ENCODE measurements at places on chromosomes 7 and 10.
A peak's percentile ranks its signal among the peaks of the same experiment; 100 is the strongest.

DNA sequence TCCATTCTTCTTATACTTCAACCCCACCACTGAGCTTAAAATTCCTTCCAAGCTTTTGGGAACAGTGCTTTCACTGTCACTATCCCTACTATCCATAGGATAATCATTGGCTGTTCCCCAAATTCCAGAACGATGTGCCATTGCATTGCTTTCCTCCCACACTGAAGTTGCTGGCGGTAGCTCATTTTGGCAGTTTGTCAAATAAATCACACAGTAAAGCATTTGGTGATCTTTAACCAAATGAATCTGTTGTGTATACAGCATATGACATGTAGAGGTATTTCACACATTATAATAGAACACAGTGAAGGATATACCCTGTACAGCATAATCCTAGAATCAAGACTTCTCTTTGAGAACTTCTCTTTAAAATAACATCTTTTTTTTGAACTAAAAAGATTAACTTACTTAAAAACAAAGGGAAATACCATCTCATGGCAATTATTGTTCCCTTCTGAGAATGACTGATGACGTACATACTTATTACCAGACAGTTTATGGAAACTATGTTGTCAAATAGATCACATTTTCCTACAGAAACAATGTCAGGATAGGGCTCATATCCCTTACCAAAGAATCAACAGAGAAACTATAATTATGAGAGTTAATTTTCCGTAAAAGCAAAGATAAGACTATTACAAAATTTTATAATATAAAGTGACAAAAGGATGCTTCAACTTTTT lies 93.6 kb downstream of the CTNNA3 start:
- DNase-seq, result no peak

- DNase-seq, result no peak
Observed at GRCh38 chr7:107579554-107579884, 527 bp upstream of the BCAP29 start.

GRCh38 chr7:156998988-156999957 lies 11.2 kb downstream of the MNX1 start:
- DNase-seq, result no peak

GRCh38 chr10:9781666-9782065 lies 1236.0 kb upstream of the CELF2 start:
- DNase-seq, result no peak

DNA sequence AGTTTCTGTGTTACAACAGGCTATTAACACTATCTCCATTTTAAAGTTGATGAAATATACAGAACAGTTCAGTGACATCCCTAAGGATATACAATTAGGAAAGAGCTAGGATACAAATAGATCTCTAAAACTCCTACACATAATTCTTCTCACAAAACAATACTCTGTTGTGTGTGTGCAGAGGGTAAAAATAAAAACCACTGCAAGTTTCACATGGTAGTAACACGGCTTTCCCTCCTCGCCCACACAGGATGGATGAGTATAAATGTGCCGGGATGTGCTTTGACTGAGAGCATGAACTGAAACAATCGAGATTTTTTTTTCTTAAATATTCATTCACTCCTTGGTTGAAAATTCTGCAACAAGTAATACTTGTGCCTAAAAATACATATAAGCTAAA lies 131.5 kb upstream of the C1QL3 start:
- DNase-seq, result no peak

- DNase-seq, result peak; percentile 32
Observed at GRCh38 chr7:157612664-157613561, 276.1 kb downstream of the DNAJB6 start.

DNA sequence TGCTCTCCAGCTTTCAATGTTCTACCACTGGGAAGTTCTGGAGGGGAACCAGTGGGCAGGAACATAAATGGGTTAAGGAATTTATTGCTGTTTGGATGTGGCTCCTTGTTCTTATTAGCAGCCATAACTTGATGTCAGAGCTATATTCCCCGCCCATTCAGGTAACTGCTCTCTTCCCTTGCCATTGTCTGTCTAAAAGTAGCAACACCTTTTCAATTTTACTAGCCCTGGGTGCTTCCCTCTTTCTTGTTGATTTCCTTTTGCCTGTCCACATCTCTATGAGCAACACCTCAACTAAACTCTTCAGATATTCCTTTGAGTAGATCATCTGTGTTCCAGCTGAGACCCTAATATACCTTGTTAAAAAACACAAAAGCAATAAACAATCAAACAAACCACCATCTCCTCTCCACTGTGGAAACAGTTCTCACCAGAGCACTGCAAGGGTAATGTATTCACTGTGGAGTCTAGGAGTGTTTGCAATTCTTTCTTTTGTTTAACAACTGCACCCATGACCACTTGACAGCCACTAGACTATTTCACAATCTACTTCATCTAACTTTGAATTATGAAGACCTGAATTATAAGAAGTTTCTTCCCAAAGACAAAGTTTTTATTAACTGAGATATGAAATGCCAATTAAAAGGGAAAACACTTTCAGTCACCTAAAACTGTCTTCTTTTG lies 436.7 kb downstream of the IPMK start:
- DNase-seq, result no peak

GRCh38 chr7:3867863-3868262 lies 566.8 kb downstream of the SDK1 start:
- DNase-seq, result no peak

GRCh38 chr10:79608505-79609375 lies 2.0 kb upstream of the SFTPA1 start:
- DNase-seq, result no peak

GRCh38 chr7:133822001-133822641 lies 305.0 kb upstream of the LRGUK start:
- DNase-seq, result no peak

GRCh38 chr7:142323706-142324105 lies 65.8 kb upstream of the PRSS58 start:
- no peak for DNase-seq

GRCh38 chr7:152052771-152053170 lies 27.3 kb downstream of the GALNT11 start:
- no peak for DNase-seq

Data from stimulated activated CD8-positive, alpha-beta memory T cell treated with anti-CD3 and anti-CD28 coated beads, Interleukin-15, amount 100 ng/mL, for 4 hours (primary cell).